ENCODE measurements at places on chromosomes 1 and 21.

GRCh38 chr1:230158415-230159291 is 91.6 kb downstream of the GALNT2 start:
- DNase-seq: peak; percentile 21
- no peaks in the 10 kb centered on the region for H3K27me3 ChIP-seq
- H3K4me1 ChIP-seq: peaks cover 10% of the 10 kb centered on the region
- H3K4me3 ChIP-seq: no peak overlapping the region
- no peaks in the 10 kb centered on the region for H3K36me3 ChIP-seq

GRCh38 chr1:231020816-231021215 is 19.2 kb downstream of the FAM89A start:
- DNase-seq: no peak
- no peaks in the 10 kb centered on the region for H3K27me3 ChIP-seq
- H3K4me3 ChIP-seq: no peak overlapping the region
- H3K4me1 ChIP-seq: peaks cover 7% of the 10 kb centered on the region

- no peaks in the 10 kb centered on the region for H3K36me3 ChIP-seq
- H3K4me1 ChIP-seq: peaks cover 24% of the 10 kb centered on the region
- H3K4me3 ChIP-seq: peak overlapping the region; percentile 99
Observed at GRCh38 chr1:179228783-179229213, 679 bp downstream of the ABL2 start.

GRCh38 chr21:37139154-37139553 is 66.1 kb downstream of the TTC3 start:
- no peak for DNase-seq
- peaks cover 70% of the 10 kb centered on the region for H3K36me3 ChIP-seq
- H3K27me3 ChIP-seq: no peaks in the 10 kb centered on the region
- no peaks in the 10 kb centered on the region for H3K4me1 ChIP-seq
- H3K4me3 ChIP-seq: no peak overlapping the region

DNA sequence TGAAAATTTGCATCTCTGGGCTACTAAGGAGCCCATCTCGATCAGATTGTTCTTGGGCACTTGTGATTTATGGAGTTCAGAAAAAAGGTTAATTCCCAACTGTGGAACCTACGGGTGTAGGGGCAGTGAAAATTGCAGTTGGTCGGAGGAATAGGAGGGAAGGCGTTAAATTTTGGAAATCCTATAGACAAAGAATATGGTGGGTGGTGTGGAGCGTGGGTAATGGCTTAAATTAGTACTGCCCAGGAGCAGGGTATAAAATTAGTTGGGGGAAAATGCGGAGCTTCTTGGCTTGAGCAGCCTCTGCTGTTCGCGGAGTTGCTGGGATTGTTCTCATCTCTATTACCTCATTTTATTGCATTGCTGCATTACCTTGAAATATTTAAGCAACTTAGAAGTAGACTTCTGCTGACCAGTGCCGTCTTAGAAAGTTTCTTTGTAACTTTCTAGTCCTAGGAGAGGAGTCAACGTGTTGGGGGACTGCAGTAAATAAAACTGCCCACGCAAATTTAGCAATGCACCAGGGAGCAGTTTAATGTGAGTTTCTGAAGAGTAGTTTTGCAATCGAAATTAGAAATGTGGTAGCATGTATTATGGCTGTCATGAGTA is 514 bp downstream of the S1PR1 start:
- peak overlapping the region; percentile 75 for H3K4me3 ChIP-seq
- DNase-seq: no peak
- H3K36me3 ChIP-seq: peaks cover 10% of the 10 kb centered on the region
- peaks cover 34% of the 10 kb centered on the region for H3K4me1 ChIP-seq
- H3K27me3 ChIP-seq: peaks cover 7% of the 10 kb centered on the region

- no peaks in the 10 kb centered on the region for H3K27me3 ChIP-seq
- H3K36me3 ChIP-seq: no peaks in the 10 kb centered on the region
- H3K4me1 ChIP-seq: peaks cover 25% of the 10 kb centered on the region
- no peak overlapping the region for H3K4me3 ChIP-seq
- peak; percentile 14 for DNase-seq
Observed at GRCh38 chr1:18967066-18967690, 10.7 kb upstream of the IFFO2 start.

DNA sequence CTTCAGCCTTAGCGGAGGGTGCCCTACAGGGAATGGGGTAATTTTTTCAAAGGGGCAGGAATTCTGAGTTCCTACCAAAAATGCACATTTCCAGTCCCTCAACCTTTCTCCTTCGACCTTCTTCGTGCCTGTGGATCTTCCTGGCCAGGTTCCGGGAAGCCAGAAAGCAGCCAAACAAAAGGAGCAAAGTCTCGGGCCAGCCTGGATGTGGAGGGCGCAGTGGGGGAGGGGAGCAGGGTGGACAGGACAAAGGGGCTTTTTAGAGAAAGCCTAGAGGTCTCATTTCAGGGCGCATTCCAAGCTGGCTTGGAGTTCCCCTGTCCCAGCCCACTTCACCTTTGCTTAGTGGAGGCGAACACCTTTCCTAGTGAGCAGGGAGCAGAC is 2.9 kb upstream of the INAVA start:
- no peak overlapping the region for H3K27ac ChIP-seq
- H3K27me3 ChIP-seq: peaks cover 43% of the 10 kb centered on the region
- DNase-seq: no peak

- H3K27me3 ChIP-seq: no peaks in the 10 kb centered on the region
- H3K36me3 ChIP-seq: no peaks in the 10 kb centered on the region
- no peaks in the 10 kb centered on the region for H3K4me1 ChIP-seq
- DNase-seq: no peak
- no peak overlapping the region for H3K4me3 ChIP-seq
- H3K27ac ChIP-seq: no peak overlapping the region
Observed at GRCh38 chr21:15279482-15279881, 214.7 kb upstream of the NRIP1 start.

DNA sequence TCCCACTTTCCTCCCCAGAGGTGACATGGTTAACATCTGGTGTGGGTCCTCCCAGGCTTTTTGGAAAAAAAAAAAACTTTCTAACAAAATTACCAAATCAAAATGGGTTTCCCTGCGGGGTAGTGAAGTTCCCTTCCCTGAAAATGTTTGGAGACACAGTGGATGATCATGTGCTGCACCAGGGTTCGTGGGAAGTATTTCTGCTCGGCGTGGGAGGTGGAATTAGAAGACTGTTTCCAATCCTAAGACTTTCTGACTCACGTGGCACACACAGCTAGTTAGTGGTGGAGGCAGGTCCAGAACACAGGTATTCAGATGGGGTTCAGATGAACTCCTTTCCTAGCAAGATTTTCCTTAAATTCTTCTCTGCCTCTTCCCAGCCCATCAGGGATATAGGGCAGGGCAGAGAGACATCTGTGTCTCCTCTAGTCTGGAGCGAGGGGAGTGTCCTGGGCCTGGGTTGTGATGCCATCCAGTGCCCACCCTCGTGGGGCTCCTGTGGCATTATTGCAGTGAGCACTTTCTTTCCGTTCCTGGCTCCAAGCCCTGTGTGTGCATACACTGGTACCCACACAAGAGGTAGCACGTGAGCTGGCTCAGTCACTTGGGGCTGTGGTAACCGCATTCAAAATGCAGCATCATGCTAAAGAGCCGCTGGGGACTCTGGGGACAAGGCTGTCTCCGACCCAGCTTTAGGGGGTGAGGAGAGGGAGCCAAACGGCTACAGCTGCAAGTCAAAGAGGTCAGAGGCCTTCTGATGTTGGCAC is 27.5 kb downstream of the KCNC4 start:
- H3K36me3 ChIP-seq: peaks cover 6% of the 10 kb centered on the region
- H3K4me1 ChIP-seq: no peaks in the 10 kb centered on the region
- no peaks in the 10 kb centered on the region for H3K27me3 ChIP-seq
- no peak overlapping the region for H3K27ac ChIP-seq

DNA sequence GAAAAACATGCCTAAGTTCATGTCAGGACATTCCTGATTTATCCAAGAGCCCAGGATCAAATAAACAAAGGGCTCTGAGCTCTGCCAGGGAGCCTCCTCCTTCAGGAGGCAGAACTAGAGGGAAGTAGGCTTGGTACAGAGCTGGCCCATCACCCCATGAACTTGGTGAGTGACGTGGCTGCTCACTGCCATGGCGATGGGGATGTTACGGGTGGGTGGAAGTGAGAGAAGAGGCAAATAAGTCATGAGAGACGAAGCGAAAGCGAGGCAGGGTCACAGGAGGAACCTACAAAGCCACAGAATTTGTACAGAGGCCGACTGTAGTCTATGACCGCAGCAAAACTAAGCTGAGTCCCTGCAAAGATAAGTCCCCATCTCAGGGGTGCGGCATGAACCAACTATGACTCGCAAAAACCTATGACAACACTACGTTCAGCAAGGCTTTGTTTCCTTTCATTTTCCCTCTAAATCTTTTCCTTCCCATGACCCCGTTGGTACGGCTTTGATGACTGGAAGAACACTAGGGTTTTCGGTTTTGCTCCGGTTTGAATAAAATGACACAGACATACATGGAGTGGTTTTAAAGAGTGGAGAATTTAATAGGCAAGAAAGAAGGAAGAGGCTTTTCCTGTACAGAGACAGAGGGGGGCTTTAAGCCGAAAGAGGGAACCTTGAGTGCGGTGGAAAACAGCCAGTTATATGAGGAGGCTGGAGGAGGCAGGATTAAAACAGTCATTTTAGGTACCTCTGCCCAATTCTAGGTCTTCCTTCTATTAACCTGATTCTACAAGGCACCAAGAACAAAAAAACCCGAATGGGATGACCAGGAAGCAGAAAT is 74.1 kb downstream of the CD46 start:
- H3K36me3 ChIP-seq: no peaks in the 10 kb centered on the region
- H3K4me3 ChIP-seq: peak overlapping the region; percentile 38

DNA sequence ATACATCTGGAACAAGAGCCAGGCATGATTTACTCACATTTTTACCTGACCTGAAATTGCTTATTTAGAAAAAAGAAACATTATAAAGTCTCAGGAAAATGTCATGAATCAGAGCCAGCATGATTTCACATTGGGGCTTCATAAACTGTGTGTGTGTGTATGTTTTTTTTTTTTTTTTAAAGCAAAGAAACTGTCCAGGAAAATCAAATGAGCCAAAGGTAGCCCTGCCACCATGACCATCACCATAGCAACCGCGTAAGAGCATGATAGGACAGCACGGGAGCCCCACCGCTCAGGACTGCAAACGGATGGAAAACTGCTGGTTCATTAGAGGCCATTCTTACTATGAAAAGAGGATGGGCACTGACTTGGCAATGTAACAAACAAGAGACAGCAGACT is 139.2 kb downstream of the NTMT2 start:
- no peaks in the 10 kb centered on the region for H3K27me3 ChIP-seq
- H3K4me1 ChIP-seq: no peaks in the 10 kb centered on the region
- no peaks in the 10 kb centered on the region for H3K36me3 ChIP-seq
- no peak for DNase-seq
- H3K27ac ChIP-seq: no peak overlapping the region
- no peak overlapping the region for H3K4me3 ChIP-seq

DNA sequence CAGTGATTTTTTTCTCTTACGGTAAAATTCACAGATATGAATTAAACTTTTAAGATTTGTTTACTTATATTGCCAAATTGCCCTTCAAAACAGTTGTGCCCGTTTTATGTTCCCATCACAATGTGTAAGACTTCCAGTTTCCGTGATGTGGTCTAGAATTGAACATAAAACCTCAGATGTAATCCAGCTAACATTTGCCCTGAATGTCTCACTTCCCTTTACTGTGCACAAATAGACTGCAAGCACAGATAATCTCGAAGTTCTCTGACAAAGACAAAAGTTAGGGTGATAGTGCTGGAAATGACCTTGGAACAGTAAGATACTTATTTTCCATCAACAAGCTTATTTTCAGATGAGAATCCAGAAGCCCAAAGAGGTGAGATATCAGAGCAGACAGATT is 177.5 kb downstream of the ZZZ3 start:
- DNase-seq: no peak
- no peaks in the 10 kb centered on the region for H3K27me3 ChIP-seq
- H3K4me1 ChIP-seq: no peaks in the 10 kb centered on the region
- H3K27ac ChIP-seq: no peak overlapping the region
- H3K4me3 ChIP-seq: no peak overlapping the region

- H3K4me3 ChIP-seq: no peak overlapping the region
- no peaks in the 10 kb centered on the region for H3K4me1 ChIP-seq
- no peaks in the 10 kb centered on the region for H3K36me3 ChIP-seq
- no peak overlapping the region for H3K27ac ChIP-seq
Observed at GRCh38 chr1:40625076-40625475, 40.4 kb downstream of the RIMS3 start.

GRCh38 chr1:20485527-20486456 is at the start of gene CAMK2N1:
CAMK2N1 (minus strand) TSS chr1:20486210; CDS start chr1:20485379, 831 bp downstream.
- peaks cover 51% of the 10 kb centered on the region for H3K27me3 ChIP-seq
- H3K4me3 ChIP-seq: peak within 1 kb of the TSS; percentile 57
- peaks cover 42% of the 10 kb centered on the region for H3K4me1 ChIP-seq
- H3K27ac ChIP-seq: peak within 1 kb of the TSS; percentile 80
- H3K36me3 ChIP-seq: no peaks in the 10 kb centered on the region
- DNase-seq: peak; percentile 78

DNA sequence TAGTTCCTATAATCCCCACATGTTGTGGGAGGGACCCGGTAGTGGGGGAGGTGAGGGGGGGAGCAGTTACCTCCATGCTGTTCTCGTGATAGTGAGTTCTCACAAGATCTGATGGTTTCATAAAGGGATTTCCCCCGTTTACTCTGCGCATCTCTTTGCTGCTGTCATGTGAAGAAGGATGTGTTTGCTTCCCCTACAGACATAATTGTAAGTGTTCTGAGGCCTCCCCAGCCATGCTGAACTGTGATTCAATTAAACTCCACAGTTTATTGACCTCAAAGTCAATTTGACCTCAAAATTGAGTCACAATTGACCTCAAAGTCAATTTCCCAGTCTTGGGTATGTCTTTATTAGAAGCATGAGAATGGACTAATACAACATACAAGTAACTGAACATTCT is 19.7 kb downstream of the DPH5 start:
- H3K4me3 ChIP-seq: no peak overlapping the region
- H3K27me3 ChIP-seq: no peaks in the 10 kb centered on the region
- no peaks in the 10 kb centered on the region for H3K36me3 ChIP-seq
- no peak for DNase-seq
- H3K4me1 ChIP-seq: peaks cover 23% of the 10 kb centered on the region

- H3K27ac ChIP-seq: peak overlapping the region; percentile 82
- no peak overlapping the region for H3K4me3 ChIP-seq
- no peaks in the 10 kb centered on the region for H3K27me3 ChIP-seq
- peaks cover 50% of the 10 kb centered on the region for H3K4me1 ChIP-seq
- DNase-seq: no peak
- no peaks in the 10 kb centered on the region for H3K36me3 ChIP-seq
Observed at GRCh38 chr1:24283326-24284155, 35.6 kb upstream of the GRHL3 start.

GRCh38 chr21:38958323-38958705 is 152.6 kb downstream of the ETS2 start:
- no peaks in the 10 kb centered on the region for H3K27me3 ChIP-seq
- peaks cover 32% of the 10 kb centered on the region for H3K4me1 ChIP-seq
- H3K27ac ChIP-seq: no peak overlapping the region
- no peak overlapping the region for H3K4me3 ChIP-seq
- no peak for DNase-seq
- no peaks in the 10 kb centered on the region for H3K36me3 ChIP-seq

GRCh38 chr1:147581459-147581858 is 40.2 kb downstream of the BCL9 start:
- H3K27ac ChIP-seq: no peak overlapping the region
- DNase-seq: no peak

- no peak overlapping the region for H3K4me3 ChIP-seq
- H3K27ac ChIP-seq: no peak overlapping the region
- H3K36me3 ChIP-seq: no peaks in the 10 kb centered on the region
- H3K27me3 ChIP-seq: peaks cover 61% of the 10 kb centered on the region
Observed at GRCh38 chr1:36572906-36573305, 90.2 kb upstream of the CSF3R start.
